Ascending aorta (tissue), 2 donors: ENCODE measurements at places on chromosomes 4 and X. TPM values are rescaled to one million over a fixed set of nuclear protein-coding genes. Genes with fewer than 3 reads are reported as not detected.

GRCh38 chr4:107519053-107519452 lies 201.0 kb downstream of the PAPSS1 start:
- no peaks in the 10 kb centered on the region for H3K27me3 ChIP-seq
- H3K27ac ChIP-seq = no peak overlapping the region
- DNase-seq = no peak

DNA sequence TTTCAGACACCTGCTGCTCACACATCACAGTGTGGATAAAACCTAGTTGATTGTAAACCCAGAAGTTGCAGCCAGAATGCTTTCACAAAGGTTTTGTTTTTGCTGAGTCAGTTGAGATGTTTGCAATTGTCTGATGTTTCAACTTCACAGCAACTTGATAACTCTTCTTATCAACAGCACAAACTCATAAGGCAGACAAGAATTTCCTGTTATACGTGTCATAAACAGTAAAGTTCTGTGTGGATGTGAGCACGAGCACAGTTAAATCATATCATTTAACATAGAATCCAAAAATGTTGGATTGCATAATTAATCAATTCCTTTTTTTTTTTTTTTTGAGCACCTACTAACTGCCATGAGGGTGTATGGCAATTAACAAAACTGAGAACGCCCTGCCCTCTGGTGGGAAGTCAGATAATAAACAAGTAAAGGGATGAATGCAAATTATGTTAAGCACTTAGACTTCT lies 512.2 kb downstream of the PDHA2 start:
- H3K4me1 ChIP-seq = no peaks in the 10 kb centered on the region
- no peak for DNase-seq
- H3K27me3 ChIP-seq = no peaks in the 10 kb centered on the region
- H3K27ac ChIP-seq = no peak overlapping the region
- no peak overlapping the region for H3K4me3 ChIP-seq
- H3K36me3 ChIP-seq = no peaks in the 10 kb centered on the region

GRCh38 chr4:21872101-21872500 lies 76.5 kb downstream of the KCNIP4 start:
- no peak for DNase-seq
- no peak overlapping the region for H3K27ac ChIP-seq
- H3K4me1 ChIP-seq = no peaks in the 10 kb centered on the region
- H3K4me3 ChIP-seq = no peak overlapping the region
- H3K36me3 ChIP-seq = no peaks in the 10 kb centered on the region

DNA sequence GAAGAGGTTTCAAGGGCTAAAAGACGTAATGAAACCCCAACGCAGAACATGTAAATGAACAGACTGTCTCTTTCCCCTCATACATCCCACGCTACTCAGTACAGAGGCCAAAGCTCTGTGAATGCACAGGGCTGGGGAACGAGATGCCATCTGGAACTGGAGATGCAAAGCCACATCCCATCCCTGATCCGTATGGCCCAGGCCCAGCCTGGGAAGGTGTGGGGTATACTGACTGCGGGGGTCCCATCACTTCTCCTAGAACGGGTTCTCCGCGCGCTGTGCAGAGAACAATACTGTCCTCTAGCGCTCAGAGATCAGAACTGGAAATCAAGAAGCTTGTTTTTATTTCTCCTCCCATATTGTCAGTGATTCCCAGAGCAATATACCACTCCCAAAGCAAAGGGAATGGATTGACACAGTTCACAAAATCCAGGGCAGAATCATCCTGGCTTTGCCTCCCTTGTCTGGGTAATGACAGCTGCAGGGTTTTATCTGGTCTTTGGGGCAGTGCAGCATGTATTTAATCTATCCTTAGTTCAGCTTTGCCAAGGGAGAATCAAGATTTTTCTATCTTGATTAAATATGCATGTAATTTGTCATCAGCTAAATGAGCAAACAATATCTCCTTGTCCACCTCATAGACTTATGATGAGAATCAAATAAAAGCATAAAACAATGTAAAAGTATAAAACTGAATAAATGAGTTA lies 47.3 kb upstream of the TLR3 start:
- DNase-seq = no peak
- H3K36me3 ChIP-seq = no peaks in the 10 kb centered on the region
- no peaks in the 10 kb centered on the region for H3K4me1 ChIP-seq
- no peaks in the 10 kb centered on the region for H3K27me3 ChIP-seq
- H3K4me3 ChIP-seq = peak overlapping the region; percentile 45

GRCh38 chrX:135596495-135596894 lies 76.0 kb downstream of the INTS6L start:
- no peak overlapping the region for H3K4me3 ChIP-seq
- no peak for DNase-seq
- H3K27me3 ChIP-seq = no peaks in the 10 kb centered on the region
- no peak overlapping the region for H3K27ac ChIP-seq
- H3K4me1 ChIP-seq = no peaks in the 10 kb centered on the region
- no peaks in the 10 kb centered on the region for H3K36me3 ChIP-seq

- no peaks in the 10 kb centered on the region for H3K27me3 ChIP-seq
- no peak overlapping the region for H3K27ac ChIP-seq
- H3K4me3 ChIP-seq = no peak overlapping the region
- no peaks in the 10 kb centered on the region for H3K36me3 ChIP-seq
These were observed 157.5 kb upstream of the SPIN4 start for GRCh38 chrX:63508668-63509067.

Gene IQSEC2
- 43.3 TPM for total RNA-seq

Gene ARFIP1
- total RNA-seq = 11.6 TPM

Gene HUWE1
- 135 TPM for total RNA-seq

Gene STBD1
- 19.9 TPM for total RNA-seq
